Heart left ventricle (tissue), 16 donors: ENCODE measurements at places on chromosomes 13 and 19. TPM values are rescaled to one million over a fixed set of nuclear protein-coding genes. Genes with fewer than 3 reads are reported as not detected.

GRCh38 chr19:17170538-17171297 lies 44.4 kb upstream of the USE1 start:
- no peaks in the 10 kb centered on the region for H3K27me3 ChIP-seq
- no peak for DNase-seq
- no peak overlapping the region for H3K27ac ChIP-seq
- no peaks in the 10 kb centered on the region for H3K4me1 ChIP-seq

- no peaks in the 10 kb centered on the region for H3K27me3 ChIP-seq
- H3K36me3 ChIP-seq, result no peaks in the 10 kb centered on the region
- no peak overlapping the region for H3K27ac ChIP-seq
- H3K4me1 ChIP-seq, result no peaks in the 10 kb centered on the region
These were observed 328.9 kb downstream of the DIAPH3 start for GRCh38 chr13:59834801-59835200.

GRCh38 chr19:34172661-34173192 lies 423 bp downstream of the LSM14A start:
- peak overlapping the region; percentile 97 for H3K27ac ChIP-seq
- H3K36me3 ChIP-seq, result no peaks in the 10 kb centered on the region
- peaks cover 51% of the 10 kb centered on the region for H3K4me1 ChIP-seq
- H3K27me3 ChIP-seq, result no peaks in the 10 kb centered on the region

Gene MBD3L3
- not detected for total RNA-seq

Gene LMTK3
- total RNA-seq, result 0.72 TPM

Gene NPAS1
- 0.72 TPM for total RNA-seq

DNA sequence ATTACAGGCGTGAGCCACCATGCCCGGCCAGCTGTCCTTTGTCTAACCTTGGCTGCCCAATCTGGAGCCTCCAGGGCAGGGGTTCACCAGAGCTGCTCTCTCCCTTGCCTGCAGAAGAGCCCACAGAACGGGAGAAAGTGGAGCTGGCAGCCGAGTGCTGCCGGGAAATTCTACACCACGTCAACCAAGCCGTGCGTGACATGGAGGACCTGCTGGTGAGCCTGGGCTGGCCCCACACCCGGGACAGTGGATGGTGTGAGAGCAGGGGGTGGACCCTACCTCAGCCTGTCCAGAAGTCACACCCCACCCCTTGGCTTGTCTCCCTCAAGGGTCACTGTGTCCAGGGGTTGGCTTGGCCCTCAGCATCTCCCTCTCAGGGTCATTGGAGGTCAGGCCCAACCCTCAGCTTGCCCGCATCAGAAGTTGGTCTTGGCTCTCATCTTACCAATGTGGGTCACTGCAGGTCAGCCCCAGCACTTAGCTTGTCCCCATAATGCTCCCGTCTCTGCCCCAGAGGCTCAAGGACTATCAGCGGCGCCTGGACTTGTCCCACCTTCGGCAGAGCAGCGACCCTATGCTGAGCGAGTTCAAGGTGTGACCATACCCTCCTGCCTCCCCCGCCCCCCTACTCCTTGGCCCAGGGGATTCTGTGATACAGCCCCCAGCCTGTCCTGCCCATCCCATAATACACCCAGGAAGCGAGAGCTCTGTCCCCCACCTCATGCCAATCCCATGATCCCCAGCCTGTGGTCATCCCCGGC lies 20.4 kb downstream of the ARHGEF1 start:
- H3K4me1 ChIP-seq, result no peaks in the 10 kb centered on the region
- H3K36me3 ChIP-seq, result peaks cover 88% of the 10 kb centered on the region
- H3K27me3 ChIP-seq, result no peaks in the 10 kb centered on the region
- DNase-seq, result no peak
- no peak overlapping the region for H3K4me3 ChIP-seq

GRCh38 chr13:102131246-102131645 lies 270.6 kb downstream of the FGF14 start:
- no peaks in the 10 kb centered on the region for H3K4me1 ChIP-seq
- H3K36me3 ChIP-seq, result no peaks in the 10 kb centered on the region
- H3K4me3 ChIP-seq, result no peak overlapping the region
- H3K27ac ChIP-seq, result no peak overlapping the region

Gene CGB8
- total RNA-seq, result not detected

- DNase-seq, result no peak
- H3K27ac ChIP-seq, result peak overlapping the region; percentile 92
- H3K36me3 ChIP-seq, result no peaks in the 10 kb centered on the region
- peaks cover 34% of the 10 kb centered on the region for H3K4me1 ChIP-seq
These were observed 2.5 kb downstream of the PDS5B start for GRCh38 chr13:32588736-32589135.

DNA sequence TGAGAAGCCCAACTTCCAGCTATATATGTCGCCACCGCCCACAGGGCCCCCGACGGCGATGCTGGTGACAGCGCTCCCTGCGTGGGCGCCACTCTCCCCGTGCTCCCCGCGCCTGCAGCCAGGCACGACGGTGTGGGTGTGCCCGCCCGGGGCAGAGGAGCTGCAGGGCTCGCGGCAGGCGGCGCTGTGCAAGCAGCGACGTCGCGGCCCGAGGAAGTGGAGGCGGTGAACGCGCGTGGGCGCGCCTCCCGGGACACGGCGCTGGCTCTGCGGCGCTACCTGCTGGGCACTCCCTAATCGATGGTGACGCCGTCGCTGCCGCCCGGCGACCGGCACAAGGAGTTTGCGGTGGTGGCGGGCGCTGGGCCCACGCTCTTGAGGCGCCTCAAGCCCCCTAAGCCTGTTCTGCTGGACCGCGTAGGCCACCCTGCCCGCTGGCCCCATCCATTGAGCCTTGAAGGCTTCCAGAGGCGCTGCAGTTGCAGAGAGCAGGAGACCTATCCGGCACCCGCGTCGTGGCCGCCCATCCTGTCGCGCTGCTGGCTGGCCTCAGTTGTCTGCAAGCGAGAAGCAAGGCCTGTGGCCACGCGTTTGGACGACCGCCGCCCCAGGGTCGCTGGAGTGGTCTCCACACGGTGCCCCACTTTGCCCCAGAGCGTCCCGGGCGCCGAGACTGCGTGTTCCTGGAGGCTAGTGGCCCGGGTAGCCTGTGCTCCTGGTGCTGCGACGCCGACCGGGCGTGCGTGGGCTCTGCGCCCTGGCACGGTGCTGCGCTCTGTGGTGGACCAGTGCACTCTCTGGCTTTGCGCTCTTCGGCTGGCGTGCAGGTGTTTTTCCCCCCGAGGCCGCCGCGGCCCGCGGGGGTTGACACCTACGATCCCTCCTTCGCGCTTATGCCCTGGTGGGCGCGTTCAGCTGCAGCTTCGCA lies 23.1 kb downstream of the LRFN3 start:
- H3K36me3 ChIP-seq, result no peaks in the 10 kb centered on the region
- peaks cover 65% of the 10 kb centered on the region for H3K27me3 ChIP-seq
- peak; percentile 51 for DNase-seq
- H3K4me1 ChIP-seq, result no peaks in the 10 kb centered on the region

Gene MTMR6
- total RNA-seq, result 19.8 TPM

DNA sequence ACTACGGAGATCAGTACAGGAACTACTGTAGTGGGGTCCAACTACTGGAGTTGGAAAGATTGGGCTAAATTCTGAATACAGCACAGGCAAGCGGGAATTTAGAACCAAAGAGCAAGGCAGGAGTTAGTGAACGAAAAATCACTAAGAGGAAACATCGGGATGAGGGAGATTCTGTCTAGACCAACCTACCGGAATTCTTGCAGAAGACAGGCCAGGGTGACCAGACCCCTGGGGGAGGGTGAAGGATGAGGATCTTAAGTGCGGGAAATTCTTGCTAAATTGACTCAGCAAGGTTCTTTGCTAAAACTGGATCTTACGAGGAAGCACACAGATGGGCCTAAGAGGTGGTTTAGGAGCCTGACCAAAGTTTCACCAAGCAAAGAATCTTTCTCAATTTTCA lies 13.2 kb upstream of the PSPC1 start:
- no peaks in the 10 kb centered on the region for H3K36me3 ChIP-seq
- no peak overlapping the region for H3K4me3 ChIP-seq
- no peak for DNase-seq
- H3K27me3 ChIP-seq, result no peaks in the 10 kb centered on the region

Gene NCAN
- total RNA-seq, result not detected

- H3K27ac ChIP-seq, result peak overlapping the region; percentile 74
- no peak overlapping the region for H3K4me3 ChIP-seq
- DNase-seq, result no peak
- H3K4me1 ChIP-seq, result peaks cover 45% of the 10 kb centered on the region
- H3K36me3 ChIP-seq, result peaks cover 21% of the 10 kb centered on the region
- no peaks in the 10 kb centered on the region for H3K27me3 ChIP-seq
These were observed 15.4 kb upstream of the PRR19 start for GRCh38 chr19:42286349-42287016.

DNA sequence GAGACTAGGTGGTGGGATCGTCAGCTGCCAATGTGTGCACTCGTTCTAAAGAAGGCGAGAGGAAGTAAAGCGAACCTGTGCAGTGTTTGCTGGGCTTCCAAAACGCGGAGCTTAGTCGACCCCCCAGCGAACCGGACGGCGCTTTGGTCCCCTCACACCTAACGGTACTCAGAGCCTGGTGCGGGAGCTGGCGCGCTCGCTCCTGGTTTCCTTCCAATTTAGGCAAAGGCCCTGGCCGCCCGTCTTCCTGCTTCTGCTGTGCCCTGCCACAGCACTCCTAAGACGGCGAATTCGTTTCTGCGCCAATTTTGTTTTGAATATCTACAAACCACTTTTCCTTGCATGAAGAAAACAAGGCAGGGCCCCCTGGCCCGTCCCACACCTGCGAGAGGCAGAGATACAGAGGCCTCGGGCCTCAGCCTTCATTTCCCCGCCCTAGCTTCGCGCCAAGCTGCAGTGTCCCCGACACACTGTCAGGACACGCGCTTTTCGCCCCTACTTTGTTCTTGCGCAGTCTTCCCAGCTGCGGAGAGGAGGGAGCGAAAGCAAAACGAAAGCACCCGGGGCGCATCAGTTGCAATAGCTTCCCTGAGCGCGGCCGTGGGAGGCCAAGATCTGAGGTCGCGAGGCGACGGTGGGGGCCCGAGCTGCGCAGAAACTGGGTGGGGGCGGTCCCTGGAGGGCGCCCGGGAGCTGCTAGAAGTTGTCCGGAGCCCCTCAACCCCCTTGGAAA lies 111.9 kb downstream of the KCNRG start:
- peak; percentile 61 for DNase-seq
- peak overlapping the region; percentile 95 for H3K4me3 ChIP-seq
- no peaks in the 10 kb centered on the region for H3K36me3 ChIP-seq

- H3K36me3 ChIP-seq, result no peaks in the 10 kb centered on the region
- no peaks in the 10 kb centered on the region for H3K27me3 ChIP-seq
- no peaks in the 10 kb centered on the region for H3K4me1 ChIP-seq
- no peak overlapping the region for H3K4me3 ChIP-seq
- no peak overlapping the region for H3K27ac ChIP-seq
These were observed 1205.2 kb upstream of the MIR17HG start for GRCh38 chr13:90142251-90142650.

Gene FPR1
- 1.8 TPM for total RNA-seq

DNA sequence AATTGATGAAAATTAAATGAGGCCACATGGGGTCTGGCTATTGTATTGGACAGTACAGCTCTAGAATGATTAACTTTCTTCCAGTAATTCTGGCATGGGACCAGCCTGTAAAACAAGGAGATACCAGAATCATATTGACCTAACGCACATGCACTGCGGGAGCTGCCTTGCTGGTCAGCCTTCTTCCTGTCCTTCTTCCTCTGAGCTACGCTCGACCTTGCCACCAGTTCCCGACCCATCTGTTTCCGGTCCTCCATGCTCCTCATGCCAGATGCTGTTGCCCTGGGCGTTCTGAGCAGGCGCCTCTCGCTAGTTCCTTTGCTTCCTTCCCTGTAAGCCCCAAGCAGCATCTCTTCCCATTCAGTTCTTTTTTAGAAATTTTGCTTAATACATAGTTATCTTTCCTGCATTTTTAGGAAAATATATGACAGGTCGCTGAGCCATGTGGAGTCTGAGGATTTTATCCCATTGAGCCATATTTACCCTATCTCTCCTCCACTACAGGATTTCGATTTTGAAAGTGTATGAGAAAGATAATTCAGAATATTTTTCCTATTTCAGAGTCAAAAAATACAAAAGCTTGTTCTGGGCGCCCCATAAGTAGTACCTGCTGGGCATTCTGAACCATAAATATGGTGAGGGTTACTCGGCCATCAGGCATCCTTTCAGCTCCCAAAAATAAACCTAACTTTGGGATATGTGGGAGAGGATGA lies 38.6 kb downstream of the TNFRSF19 start:
- no peaks in the 10 kb centered on the region for H3K4me1 ChIP-seq
- DNase-seq, result peak; percentile 65
- H3K27me3 ChIP-seq, result no peaks in the 10 kb centered on the region
- peak overlapping the region; percentile 52 for H3K27ac ChIP-seq
- no peaks in the 10 kb centered on the region for H3K36me3 ChIP-seq

- peaks cover 19% of the 10 kb centered on the region for H3K36me3 ChIP-seq
- H3K4me3 ChIP-seq, result peak overlapping the region; percentile 98
- peak; percentile 58 for DNase-seq
- H3K27me3 ChIP-seq, result no peaks in the 10 kb centered on the region
These were observed 940 bp upstream of the DCUN1D2 start for GRCh38 chr13:113491418-113491883.

Gene C19orf81
- 3.5 TPM for total RNA-seq

DNA sequence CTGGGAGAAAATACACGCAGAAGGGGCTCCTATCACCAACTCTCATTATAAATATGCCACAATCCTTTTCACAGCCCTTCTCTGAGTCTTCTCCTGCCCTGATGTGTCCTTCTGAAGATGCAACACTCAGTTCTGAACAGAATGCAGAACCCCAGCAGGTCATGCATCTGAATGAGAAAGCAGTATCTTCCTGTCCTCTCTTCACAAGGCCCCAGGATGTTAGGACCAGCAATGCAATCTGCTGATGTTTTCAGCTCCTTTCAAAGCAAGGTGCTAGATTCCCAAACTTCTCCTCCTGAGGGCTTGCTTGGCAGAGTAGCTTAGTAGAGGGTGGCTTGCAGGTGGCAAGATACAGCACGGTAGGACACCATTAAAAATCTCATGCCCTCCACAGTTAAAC lies 22.3 kb upstream of the DOCK9 start:
- H3K27ac ChIP-seq, result peak overlapping the region; percentile 67
- DNase-seq, result no peak
- H3K4me3 ChIP-seq, result no peak overlapping the region
- H3K36me3 ChIP-seq, result no peaks in the 10 kb centered on the region
- H3K27me3 ChIP-seq, result no peaks in the 10 kb centered on the region

DNA sequence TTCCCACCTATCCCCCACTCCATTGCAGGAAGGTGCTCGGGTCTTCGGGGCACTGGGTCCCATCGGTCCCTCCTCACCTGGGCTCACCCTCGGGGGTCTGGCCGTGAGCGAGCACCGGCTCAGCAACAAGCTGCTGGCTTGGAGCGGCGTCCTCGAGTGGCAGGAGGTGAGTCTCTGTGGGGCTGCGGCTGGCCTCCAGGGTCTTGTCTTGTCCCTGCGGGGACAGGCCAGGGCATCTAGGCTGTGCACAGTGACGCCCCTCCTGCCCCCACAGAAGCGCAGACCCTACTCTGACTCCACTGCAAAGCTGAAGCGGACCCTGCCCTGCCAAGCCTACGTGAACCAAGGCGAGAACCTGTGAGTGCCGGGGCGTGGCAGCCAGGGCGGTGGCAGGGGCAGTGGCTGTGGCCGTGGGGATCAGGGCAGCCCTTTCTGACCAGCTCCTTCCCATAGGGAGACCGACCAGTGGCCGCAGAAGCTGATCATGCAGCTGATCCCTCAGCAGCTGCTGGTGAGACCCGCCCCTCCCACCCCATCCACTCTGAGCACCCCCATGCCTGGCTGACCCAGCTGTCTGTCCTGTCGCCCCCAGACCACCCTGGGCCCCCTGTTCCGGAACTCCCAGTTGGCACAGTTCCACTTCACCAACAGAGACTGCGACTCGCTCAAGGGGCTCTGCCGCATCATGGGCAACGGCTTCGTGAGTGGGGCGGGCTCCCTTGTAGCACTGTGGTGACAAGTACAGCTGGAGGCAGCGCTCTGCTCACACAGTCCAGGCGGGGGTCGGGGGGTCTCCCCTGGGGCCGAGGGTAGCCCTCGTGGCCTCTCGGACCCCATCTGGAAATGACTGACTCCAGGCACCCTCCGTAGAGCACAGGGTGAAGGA lies 3.7 kb downstream of the PTOV1 start:
- peaks cover 26% of the 10 kb centered on the region for H3K4me1 ChIP-seq
- H3K36me3 ChIP-seq, result peaks cover 48% of the 10 kb centered on the region
- no peaks in the 10 kb centered on the region for H3K27me3 ChIP-seq
- no peak for DNase-seq
